ENCODE measurements at places on chromosomes 3 and 15. TPM values are rescaled to one million over a fixed set of nuclear protein-coding genes. Genes with fewer than 3 reads are reported as not detected.

The LRRC31 gene
- polyA plus RNA-seq, result not detected

The RLBP1 gene
- not detected for polyA plus RNA-seq

The STX19 gene
- polyA plus RNA-seq, result not detected

The ANKRD63 gene
- not detected for polyA plus RNA-seq

The CIDEC gene
- not detected for polyA plus RNA-seq

The FSIP1 gene
- polyA plus RNA-seq, result 0.59 TPM

The RAB6B gene
- 0.09 TPM for polyA plus RNA-seq

The UBP1 gene
- polyA plus RNA-seq, result 9.3 TPM

Data from GM12878 (cell line).